ENCODE measurements at places on chromosomes 13 and 19. TPM values are rescaled to one million over a fixed set of nuclear protein-coding genes. Genes with fewer than 3 reads are reported as not detected.

DNA sequence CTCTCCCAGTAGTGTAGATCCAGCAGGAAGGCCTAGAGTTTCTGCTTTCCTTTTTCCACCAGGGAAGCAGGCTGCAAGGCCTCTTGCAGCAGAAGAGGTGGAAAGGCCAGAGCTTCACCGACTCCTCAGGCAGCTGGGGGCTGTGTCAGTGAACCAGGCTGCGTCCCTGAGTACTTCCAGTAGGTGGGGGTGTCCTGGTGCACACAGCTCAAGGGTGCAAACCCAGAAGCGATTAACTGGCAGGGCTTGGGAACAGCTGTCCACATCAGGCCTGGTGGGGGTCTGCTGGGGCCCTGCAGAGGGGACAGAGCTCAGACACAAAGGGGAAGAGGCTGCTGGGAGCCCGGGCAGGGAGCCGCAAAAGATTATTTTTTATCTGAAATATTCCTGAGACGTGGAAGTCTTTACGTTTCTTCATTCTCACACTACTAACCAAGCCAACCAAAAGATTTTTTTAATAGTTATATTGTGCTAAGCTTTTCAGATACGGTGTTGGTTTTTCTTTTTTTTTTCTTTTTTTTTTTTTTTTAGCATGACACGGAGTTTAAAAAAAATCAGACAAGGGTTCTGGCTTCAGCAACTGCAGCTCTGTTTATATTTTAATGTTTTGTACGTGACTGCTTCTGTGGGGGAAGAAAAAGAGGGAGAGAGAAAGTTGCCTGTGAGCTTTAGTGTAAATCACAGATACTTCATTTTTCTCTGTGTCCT is 11.0 kb downstream of the TSHZ3 start:
- DNase-seq: no peak

The CDX2 gene
- not detected for total RNA-seq

The FLT1 gene
- total RNA-seq: not detected

DNA sequence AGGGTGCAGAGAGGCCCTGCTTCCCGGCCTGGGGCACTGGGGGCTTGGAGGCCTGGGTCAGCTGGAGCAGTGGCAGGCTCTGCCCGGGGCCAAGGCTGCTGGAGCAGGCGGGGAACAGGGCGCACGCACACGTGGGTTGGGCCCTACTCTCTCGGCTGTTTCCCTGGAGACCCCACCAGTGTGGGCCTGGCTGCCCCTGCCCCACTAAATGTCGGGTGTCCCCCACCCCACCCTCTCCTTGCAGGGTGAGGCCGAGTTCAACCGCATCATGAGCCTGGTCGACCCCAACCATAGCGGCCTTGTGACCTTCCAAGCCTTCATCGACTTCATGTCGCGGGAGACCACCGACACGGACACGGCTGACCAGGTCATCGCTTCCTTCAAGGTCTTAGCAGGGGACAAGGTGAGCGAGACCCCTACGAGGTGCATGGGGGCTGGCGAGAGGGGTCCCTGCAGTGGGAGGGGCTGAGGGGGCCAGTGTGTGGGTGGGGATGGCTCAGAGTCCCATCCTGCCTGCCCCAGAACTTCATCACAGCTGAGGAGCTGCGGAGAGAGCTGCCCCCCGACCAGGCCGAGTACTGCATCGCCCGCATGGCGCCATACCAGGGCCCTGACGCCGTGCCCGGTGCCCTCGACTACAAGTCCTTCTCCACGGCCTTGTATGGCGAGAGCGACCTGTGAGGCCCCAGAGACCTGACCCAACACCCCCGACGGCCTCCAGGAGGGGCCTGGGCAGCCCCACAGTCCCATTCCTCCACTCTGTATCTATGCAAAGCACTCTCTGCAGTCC is 15.3 kb downstream of the CAPN12 start:
- no peak for DNase-seq

DNA sequence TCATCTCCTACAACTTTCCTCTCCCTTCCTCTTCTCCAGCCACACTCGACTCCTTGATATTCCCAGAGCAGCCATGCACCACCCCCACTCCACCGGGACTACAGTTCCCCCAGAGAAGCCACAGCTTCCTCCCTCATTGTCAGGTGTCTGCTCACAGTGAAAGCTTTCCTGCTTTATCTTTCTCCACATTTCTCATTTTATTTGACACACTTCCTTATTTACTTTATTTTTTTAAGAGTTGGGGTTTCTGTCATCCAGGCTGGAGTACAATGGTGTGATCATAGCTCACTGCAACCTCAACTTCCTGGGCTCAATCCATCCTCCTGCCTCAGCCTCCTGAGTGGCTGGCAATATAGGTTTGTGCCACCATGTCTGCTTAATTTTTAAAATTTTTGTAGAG is 464.6 kb downstream of the MYO16 start:
- DNase-seq: peak; percentile 39

- no peak for DNase-seq
Observed at GRCh38 chr19:30665449-30665848, 293.3 kb downstream of the ZNF536 start.

The MYH14 gene
- 169 TPM for total RNA-seq

DNA sequence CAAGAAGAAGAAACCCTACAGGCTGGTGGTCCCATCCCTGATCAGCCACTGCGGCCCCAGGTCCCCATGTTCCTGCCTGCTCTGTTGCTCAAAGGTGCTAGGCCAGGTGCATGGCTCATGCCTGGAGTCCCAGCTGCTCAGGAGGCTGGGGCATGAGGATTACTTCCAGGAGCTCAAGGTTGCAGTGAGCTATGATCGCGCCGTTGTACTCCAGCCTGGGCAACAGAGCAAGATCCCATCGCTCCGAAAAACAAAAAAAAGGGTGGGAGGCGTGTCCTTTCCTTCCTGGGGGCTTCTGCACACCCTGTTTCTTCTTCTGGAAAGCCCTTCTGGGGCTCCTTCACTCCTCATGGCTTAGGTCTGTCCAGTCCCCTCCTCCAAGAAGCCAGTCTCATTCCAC is 11.9 kb upstream of the TINCR start:
- no peak for DNase-seq

DNA sequence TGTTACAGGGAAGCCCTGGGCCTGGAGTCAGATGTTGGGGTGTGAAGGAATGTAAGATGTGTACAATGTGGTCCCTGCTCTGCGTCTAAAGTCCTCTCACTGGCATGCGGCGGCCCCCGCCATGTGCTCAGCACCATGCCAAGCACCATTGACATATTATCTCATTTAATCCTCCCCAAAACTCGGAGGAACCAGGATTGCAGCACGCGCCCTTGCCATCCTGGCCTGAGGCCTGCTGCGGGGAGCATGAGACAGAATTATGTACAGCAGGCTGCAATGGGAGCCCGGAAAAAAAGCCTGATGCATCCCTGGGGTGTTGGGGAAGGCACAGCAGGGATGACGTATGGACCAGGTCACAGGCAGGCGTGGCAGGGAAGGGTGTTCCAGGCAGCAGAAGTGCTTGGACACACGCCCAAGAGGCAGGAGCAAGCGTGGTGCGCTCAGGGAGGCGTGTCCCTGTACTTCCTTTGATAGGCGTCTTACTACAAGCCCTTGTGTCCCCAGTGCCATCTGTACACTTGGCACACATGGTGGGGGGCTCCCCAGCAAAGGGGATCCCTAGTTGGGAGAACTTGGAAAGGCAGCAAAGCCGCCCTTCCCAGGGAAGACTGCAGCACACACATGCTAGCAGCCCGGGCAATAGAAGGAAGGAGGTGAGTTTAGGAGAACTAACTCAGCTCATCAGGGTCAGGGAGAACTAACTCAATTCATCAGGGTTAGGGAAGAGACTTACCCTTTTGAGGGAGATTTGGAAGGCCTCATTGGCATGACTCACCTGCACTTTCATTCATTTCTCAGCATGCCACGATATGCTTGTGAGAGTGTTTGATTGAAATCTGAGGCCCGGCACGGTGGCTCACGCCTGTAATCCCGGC is 3.4 kb downstream of the EVI5L start:
- DNase-seq: peak; percentile 89

The GSK3A gene
- 44.6 TPM for total RNA-seq

GRCh38 chr19:22622901-22623840 is 11.0 kb upstream of the ZNF492 start:
- no peak for DNase-seq

The CYP2A7 gene
- not detected for total RNA-seq

GRCh38 chr19:29384656-29385055 is 141.1 kb upstream of the VSTM2B start:
- DNase-seq: no peak

GRCh38 chr13:113770937-113771336 is 11.9 kb downstream of the TMEM255B start:
- no peak for DNase-seq

DNA sequence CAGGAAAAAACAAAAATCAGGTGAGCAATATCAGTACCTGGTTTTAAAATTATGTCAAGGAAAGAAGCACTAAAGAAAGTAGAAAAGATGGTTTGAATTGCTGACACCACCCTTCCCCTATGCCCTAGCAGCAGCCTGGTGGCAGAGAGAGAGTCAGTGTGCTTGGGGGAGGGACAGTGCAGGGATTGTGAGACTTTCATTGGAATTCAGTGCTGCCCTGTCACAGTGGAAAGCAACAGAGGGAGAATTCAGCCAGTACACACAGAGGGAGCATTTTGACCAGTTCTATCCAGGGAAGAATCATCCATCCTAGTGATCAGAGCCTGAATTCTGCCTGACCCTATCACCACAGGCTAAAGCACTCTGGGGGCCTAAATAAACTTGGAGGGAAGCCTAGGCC is 222.4 kb upstream of the PCDH17 start:
- no peak for DNase-seq

- no peak for DNase-seq
Observed at GRCh38 chr13:51113969-51114368, 2.9 kb upstream of the C13orf42 start.

- no peak for DNase-seq
Observed at GRCh38 chr13:21913010-21913409, 242.1 kb downstream of the FGF9 start.

The ZNF829 gene
- 2.6 TPM for total RNA-seq

The STXBP2 gene
- 201 TPM for total RNA-seq

The NUFIP1 gene
- 7.3 TPM for total RNA-seq

GRCh38 chr19:16579381-16579780 is 7.2 kb upstream of the SLC35E1 start:
- no peak for DNase-seq

DNA sequence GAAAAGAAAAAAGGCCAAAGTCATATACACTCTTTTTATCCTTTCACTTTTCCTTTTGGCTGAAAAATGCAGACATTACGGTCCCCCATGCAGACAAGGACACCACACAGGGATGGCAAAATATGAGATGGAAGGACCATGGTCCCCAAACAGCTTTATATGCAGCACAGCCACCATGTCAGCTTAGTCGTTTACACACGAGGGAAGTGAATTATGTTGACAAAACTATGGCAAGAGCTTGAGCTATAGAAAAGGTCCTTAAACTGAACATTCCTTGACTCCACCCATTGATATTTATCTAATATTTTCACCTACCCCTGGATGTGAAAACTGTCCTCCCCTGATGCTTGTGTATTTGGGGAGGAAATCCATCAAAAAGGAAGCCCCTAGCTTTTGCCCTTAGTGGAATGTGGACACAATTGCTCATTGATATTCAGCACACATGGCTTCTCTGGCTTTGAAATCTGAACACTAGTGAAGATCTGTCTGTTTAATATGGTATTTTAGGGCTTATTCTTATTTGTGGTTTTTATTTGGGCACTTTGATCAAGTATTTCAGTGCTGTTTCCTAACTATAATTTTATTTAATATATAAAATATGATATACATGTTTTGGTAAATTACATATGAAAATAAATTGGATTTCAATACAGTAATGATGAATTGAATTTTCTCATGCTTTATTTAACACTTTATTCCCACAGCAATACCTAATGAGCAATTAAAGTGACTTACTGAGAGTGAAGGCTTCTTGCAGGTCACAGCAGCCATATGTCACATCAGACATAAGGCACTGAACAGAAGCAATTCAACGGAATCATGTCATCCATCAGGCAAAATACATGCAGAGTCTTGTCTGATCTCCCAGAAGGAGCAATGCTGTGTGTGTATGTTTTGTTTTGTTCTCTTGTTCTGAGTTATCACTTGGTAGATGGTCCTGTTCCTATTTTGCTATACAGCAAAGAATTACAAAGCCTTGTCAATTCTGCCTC is 6.8 kb upstream of the GTF2F2 start:
- DNase-seq: no peak

DNA sequence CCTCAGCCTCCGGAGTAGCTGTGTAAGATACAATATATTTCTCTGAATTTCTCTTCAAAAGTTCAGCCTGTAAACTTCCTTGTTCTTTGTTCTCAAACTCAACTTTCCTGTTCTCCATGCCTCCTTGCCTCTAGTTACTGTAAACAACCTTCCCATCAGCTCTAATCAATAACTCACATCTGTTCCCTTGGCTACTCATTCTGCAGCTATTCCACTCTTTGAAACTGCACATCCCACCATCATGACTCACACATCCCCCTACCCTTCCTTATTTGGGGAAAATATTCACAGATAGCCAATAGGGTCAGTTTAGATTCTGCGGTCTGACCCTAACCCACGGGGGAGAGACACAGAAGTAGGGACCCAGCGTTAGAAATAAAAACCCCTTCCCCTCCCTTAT is 2.0 kb downstream of the ZNF562 start:
- no peak for DNase-seq

All from PC-9 (cell line).